ENCODE measurements at places on chromosomes 3 and 15.

- peak; percentile 48 for DNase-seq
Observed at GRCh38 chr3:171950373-171950772, 89.0 kb upstream of the FNDC3B start.

DNA sequence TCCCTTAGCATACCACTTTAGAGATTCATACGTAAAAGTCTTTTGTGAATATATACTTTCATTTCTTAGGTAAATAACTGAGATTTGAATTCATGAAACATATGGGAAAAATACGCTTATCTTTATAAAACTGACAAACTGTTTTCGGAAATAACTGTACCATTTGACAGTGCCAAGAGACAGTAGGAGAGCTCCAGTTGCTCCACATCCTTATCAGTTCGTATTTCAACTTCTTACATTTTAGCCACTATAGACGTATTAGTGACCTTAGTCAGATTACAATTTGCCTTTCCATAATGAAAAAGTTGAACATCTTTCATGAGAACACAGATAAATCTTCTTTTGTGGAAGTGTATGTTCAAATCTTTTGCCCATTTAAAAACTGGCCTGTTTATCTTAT lies 133.5 kb downstream of the NR2E3 start:
- no peak for DNase-seq

- no peak for DNase-seq
Observed at GRCh38 chr3:81789691-81790090, 28.2 kb upstream of the GBE1 start.

- DNase-seq, result no peak
Observed at GRCh38 chr3:71607364-71607763, 23.8 kb upstream of the FOXP1 start.

DNA sequence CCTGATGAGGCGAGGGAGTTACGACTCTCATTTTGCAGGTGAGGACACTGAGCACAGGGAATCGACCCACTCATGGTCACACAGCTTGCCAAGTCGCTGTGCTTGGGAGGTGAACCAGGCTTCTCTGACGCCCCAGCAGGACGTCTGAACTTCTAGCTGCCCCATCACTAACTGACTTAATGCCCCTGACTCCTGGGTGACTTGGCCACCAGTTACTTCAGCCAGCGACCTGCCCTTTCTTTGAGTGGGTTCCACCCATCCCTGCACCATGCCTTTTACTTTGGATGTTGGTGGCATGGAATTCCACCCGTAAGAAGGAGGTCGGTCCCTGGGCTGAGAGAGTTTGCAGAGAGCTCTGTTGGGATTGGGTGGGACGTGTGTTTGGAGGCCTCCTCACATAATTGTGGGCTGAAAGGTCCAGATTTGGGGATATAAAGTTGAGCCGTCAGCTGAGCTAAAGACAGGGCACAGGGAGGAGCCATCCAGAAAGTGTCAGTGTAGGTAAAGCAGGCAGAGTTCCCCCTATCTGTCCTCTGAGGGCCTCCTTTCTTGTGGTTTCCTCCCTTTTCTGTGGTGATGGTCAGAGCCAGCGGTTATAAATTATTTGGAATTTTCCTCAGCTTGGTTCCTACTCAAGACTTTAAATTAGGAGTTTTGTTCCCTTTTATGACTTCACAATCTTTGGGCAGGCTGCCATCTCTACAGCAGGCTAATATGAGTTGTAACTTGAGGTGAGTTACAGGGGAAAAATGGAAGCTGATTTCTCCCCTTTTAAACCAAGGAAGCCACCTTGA lies 55.0 kb downstream of the FLNB start:
- DNase-seq, result peak; percentile 35

DNA sequence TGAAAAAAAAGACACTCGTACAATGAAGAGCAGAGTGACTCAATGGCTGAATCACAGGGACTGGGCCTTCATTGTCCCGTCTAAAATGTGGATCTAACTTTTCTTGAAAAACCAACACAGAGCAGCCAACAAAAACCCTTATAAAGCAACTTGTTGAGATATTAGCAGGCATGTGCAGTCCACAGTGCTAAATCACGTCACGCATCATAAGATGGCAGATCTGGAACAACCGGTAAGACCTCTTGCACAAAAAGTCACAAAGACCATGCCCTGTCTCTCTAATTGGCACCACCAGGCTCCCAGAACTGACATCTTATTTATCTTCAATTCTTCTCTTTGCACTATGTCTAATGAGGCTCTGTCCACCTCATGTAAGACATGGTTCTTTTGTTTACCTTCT lies 177.0 kb downstream of the MAGI1 start:
- DNase-seq, result no peak

GRCh38 chr15:67381416-67382045 lies 126.9 kb downstream of the IQCH start:
- DNase-seq, result no peak

DNA sequence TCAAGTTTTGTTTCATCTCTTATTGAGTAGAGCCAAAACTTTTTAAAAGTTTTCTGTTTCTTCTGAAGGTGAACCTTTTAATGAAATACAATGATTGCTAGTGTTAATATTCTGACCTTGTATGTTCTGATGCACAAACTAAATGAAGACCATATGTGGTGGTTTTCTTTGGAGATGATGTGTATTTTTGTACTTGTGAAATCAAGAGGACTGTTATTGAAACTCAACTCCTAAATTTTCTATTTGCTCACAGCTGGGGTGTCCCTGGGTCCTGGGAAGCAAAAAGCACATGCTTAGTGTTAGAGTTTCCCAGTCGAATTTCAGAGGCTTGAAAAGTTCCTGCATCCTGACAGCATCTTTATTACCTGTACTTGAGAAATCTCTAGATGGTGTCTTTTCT lies 1185.8 kb upstream of the ALCAM start:
- peak; percentile 15 for DNase-seq

GRCh38 chr3:193783166-193783896 lies 190.3 kb downstream of the OPA1 start:
- no peak for DNase-seq

DNA sequence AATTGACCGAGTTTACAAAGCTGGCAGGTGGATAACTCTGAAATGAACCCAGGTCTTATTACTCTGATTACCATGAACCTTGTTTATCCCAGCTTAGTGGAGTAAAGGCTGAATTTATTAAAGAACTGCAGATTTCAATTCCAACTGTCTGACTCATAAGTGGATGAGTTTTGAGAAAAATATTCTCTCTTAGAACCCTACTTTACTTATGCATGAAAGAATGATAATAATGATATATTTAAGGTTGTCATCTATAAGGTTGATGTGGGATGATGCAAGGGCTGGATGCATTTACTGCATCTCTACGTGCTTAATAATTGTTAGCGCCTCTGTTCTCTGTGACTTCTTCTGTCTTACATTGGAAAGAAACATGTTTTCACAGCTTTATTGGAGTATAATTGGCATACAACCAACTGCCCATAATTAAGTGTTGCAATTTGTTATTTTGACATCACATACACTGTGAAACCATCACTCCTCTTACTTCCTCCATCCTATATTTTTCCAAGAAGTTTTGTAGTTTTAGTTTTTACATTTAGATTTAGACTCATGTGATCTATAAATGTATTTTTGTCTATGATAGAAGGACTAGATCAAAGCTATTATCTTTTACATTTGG lies 771.2 kb upstream of the ARRDC4 start:
- no peak for DNase-seq

DNA sequence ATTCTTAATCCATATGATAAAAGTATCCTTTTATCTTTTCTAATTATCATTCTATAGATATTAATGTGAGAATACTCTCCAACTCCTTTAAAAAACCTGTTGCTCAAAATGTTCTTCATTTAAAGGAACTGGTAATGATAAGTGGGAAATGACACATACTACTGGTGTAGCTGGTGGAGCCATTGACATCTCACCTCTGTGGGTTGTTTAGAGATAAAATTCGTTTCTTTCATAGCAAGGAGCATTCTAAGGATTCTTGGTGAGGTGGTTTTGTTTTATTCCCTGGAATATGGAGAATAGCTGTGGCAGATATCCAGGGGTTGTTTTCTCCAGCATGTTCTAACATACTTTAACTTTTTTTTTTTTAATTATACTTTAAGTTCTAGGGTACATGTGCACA lies 299.8 kb upstream of the THBS1 start:
- peak; percentile 57 for DNase-seq

DNA sequence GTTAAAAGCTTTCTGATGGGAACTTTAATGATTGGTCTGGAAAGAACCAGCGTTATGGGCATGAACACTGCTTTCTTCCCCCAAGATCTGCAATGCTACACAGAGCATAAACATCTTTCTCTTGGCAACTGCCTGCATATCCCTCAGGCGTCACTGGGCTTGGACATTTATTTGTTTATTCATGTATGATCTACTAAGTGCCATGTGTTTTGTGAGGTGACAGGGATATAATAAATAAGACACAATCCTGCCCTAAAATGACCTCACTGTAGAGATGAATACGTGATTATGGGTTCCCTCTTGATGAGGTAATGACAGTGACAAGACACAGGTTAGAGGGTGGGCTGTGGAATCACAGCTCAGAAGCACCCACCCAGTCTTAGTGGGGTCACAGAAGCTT lies 485.3 kb downstream of the PDCD6IP start:
- no peak for DNase-seq

DNA sequence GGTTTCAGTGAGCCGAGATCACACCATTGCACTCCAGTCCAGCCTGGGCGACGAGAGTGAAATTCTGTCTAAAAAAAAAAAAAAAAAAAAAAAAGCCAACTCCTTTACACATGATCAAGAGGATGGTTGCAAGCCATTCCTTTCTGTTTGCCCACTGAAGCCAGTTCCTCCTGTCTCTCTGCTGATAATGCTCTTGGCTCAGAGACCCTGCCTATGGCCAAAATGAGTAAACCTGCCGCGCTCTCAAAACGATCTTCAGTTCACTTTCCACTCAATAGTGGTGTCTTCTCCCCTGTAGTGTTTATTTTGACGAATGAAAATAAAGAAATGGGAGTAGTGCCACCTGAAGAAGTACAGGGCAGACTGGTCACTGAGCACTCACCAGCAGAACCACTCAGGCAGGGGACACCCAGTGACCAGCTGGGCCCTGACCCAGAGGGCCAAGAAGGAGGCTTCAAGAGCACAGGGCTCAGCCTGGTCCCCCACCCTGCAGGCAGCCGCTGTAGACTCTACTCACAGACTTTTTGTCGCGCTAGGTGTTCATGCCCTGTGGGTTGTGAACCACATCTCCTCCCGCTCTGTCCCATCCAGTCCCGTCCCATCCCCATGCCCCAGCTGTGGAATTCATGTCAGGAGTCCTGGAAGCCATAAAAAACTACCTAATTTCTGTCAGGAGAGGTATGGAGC lies 23.6 kb downstream of the GRAMD2A start:
- DNase-seq, result no peak

DNA sequence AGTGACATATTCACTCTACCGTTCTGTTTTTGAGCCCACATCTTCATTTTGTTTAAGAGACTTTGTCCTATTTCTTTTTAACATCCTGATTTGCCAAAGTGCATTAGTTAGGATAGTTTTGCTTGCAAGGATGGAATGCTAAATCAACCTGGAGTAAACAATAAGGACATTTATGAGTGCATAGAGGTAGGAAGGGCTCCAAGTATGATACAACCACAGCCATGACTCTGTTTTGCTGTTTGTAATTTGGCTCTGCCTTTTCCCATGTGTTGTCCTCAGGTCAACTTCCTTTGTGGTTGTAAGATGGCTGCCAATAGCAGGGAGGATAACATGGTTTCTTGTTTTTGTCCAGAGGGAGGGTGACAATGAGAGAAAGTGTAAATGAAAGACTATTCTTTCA lies 66.4 kb upstream of the GOLIM4 start:
- DNase-seq, result peak; percentile 43

GRCh38 chr3:112302150-112302830 lies 8.3 kb upstream of the SLC9C1 start:
- DNase-seq, result no peak

DNA sequence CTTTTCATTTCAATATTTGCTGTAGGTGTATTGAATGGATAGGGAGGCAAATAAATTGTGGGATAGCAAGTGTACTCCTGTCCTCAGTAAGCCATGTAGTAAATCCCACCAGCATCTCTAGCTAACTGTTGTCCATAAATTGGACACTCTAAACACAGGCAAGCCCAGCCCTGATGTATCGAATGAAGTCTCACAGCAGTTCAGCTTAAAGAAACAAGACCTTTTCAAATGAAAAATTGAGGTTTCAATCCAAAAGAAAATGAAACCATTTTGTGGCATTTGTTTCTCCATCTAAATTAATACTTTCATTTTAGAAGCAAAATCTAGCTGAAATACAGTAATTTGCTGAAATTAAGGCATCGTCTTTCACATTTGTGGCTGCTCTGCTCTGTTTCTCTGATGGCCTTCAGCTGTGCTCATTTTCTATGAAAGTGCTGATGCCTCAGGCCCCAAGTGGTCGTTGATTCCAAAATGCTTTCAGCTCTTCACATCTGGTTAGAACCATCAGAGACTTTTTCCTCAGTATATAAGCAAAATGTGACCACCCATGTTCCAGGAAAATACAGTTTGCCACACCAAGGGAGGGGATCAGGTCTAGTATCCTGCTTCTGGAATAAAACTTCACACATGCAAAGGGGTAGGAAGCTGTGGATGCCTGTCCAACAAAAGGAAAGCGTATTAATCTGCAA lies 245.0 kb downstream of the ZMAT3 start:
- DNase-seq, result no peak

GRCh38 chr3:24678421-24678865 lies 183.8 kb upstream of the THRB start:
- DNase-seq, result peak; percentile 79
